NCI-H1092 treated with DMSO at 0.1 percent for 48 hours (cell line): ENCODE measurements at places on chromosomes 7 and 10.
A peak's percentile ranks its signal among the peaks of the same experiment; 100 is the strongest.

DNA sequence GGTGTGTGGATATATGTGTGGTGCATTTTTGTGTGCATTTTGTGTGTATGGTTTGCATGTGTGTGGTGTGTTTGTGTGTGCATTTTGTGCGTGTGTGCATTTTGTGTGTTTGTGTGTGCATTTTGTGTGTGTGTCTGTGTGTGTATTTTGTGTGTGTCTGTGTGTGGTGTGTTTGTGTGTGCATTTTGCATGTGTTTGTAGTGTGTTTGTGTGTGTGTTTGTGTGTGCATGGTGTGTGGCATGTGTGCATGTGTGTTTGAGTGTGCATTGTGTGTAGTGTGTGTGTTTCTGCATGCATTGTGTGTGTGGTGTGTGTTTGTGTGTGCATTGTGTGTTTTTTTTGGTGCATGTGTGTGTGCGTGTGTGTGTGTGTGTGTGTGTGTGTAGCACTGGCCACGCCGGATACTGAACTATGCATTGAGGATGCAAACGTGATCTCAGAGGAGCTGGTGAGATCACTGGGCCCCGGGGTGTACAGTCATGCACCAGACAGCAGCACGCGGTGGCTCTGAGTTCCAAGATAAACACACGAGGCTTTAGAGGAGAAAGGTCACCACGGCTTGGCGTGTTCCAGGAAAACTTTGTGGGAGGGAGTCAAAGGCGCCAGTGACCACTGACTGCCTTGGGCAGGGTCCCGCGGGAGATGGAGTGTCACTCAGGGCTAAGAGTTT, 106.6 kb upstream of the SHH start:
- DNase-seq = no peak

- peak; percentile 70 for DNase-seq
Observed at GRCh38 chr10:86545101-86545500, 23.5 kb upstream of the WAPL start.

GRCh38 chr7:138164804-138165203, 88.5 kb downstream of the AKR1D1 start:
- DNase-seq = no peak

DNA sequence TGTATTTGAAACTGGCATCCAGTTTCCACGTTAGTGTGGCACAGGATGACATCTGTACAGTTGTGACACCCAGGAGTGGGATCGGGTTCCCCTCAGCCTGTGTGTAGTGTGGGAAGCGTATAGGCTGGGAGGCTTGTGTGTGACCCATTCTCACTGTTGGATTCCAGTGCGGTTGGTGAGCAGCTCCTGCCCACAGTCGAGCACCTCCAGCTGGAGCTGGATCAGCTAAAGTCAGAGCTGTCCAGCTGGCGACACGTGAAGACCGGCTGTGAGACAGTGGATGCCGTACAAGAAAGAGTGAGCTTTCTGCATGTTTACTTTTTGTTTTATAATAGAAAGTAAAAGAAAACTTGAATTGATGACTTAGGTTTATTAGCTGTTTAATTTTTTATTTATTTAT, 18.7 kb upstream of the GET4 start:
- DNase-seq = no peak

- DNase-seq = no peak
Observed at GRCh38 chr10:102775201-102775934, 31.6 kb downstream of the WBP1L start.

DNA sequence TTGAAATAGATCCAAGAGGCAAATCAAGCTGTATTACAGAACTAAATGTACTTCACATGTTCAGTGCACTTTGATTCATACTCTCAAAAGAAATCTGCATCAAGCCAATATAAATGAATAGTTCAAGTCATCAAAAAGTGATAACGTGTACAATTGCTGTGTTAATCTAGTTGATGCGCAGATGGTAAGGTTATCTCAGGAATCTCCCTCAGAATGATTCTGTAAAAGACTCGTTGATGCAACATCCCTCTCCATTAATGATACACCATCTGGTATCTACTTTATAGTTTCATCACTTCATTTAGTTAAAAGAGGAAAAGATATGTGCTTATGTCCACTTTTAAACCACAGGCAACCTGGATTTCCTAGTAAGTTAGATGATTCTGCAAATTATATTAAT, 200.6 kb downstream of the CHCHD3 start:
- DNase-seq = no peak

GRCh38 chr7:38903057-38903456, 5.9 kb downstream of the VPS41 start:
- no peak for DNase-seq

DNA sequence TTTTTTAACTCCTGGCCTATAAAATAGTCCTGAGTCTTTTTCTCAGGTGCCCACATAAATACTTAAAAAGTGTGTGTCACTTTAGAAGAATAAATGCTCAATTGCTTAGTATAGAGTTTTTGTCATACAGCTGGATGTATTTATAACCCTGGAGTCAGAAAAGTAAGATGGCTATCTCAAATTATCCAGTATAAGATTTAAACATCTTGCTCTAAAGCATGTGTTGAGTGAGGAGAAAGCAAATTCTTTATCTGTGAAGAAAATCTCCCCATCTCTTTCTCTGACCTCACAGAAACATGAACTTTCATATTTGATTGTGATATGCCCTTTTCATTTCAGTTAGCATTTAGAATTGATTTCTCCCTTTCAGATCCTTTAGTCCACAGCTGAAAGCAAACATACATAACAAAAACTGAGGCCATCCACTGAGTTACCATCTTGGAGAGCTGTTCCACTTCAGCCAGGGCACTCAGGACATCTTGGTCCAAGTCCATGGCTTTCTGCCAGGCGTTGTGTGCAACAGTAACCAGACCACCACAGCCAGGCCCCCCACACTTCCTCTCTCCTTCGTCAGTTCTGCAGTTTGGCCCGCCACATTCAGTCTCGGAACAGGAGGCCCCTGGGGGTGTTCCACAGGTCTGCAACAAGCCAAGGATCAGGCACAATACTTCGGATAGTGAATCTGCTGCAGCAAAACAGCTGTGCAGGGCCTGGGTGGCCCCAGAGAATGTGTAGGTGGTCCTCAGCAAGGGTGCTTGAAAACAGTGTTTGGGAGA, 40.9 kb downstream of the DLD start:
- no peak for DNase-seq

DNA sequence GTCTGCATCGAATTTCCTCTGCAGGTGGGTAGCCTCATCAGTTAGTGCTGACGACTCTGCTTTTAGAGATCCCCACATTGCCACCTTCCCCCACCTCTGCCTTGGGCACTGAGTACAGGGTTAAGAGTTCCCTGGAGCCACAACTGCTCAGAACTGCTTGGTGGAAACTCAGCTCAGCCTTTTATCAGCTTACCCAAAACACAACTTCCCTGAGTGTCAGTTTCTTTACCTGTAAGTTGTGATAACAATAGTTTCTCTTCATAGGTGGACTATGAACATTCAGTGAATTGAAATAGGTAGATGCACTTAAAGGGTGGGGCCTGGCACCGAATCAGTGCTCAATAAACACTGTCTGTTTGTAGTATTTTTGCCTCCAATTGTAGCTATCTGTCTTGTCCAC, 11.3 kb downstream of the ASB13 start:
- no peak for DNase-seq

DNA sequence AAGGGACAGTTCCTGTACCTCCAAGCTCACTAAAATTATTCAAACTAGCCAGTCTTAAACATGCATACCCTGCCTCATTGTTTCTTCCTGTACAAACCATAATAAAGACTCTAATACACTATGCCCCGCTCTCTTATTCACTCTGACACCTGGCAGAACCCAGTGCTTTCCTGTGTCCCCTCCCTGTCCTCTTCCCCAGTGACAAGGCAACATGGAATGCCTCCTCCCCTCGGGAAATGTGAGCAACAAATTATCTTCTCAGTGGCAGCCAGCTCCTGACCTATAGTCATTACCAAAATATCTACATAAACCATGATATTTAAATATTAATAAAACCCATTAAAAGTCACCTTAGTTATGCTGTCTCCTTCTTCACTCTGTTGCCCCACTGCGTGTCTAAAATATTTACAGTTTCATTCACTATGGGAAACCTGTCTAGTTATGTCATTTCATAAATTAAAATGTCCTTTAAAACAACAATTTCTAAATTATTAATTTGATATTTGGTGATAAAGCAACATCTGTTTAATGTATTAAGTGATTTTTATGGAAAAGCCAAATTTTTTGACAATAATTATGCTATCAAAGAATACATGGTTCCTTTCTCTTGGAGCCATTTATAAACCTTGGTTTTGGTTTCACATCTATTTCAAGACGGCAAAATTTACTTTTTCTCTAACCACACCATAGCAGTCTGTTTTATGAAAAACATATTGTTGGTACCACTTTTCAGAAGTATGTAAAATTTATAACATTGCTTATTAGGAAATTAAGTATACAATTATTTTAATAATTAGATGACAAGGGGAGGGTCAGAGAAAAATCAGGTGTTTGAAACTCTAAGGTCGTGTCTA, 1355.2 kb downstream of the XPNPEP1 start:
- DNase-seq = no peak

DNA sequence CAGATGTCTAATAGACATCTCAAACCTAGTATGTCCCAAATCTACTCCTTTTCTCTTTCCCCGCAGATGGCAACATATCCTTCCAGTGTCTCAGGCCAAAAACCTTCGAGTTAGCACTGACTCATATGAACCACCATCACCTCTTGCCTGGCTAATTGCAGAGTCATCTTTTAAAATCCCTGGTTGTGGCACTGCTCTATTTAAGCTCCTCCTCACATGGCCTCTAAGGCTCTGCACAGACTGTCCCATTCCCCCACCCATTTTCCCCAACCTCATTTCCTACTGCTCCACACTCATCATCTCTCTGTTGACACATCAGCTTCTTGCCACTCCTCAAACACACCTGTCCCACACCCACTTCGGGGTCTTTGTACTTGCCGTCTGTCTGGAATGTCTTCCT, 16.8 kb upstream of the HBP1 start:
- no peak for DNase-seq

- DNase-seq = no peak
Observed at GRCh38 chr10:77163670-77164348, 473.8 kb downstream of the KCNMA1 start.

GRCh38 chr10:125812128-125812750, 10.8 kb downstream of the UROS start:
- no peak for DNase-seq

- no peak for DNase-seq
Observed at GRCh38 chr7:105887569-105888189, 11.3 kb upstream of the ATXN7L1 start.

DNA sequence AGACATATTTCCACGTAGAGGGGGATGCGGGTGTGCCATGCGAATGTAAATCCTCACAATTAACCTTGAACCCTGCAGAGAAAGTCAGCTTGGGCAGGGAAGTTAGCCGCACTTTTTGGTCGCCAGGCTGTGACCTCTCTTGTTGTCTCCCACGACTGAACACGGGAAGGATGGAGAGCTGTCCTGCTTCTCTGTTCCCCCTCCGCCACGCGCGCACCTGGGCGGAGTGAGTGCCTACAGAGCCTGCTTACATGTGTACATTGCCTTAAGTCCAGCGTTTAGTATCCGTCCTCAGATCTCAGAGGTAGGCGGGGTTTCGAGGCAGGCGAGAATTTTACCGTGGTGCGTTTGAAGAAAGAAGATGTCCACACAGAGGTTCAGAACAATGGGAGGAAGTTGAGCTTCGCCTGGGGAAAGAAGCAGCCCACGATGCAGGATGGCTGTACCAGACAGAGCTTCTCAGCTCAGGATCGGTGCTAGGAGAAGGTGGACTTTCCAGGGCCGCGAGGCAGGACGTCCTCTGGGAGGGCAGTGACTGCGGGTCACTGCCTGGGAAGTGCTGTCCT, 482 bp upstream of the ERCC6 start:
- DNase-seq = peak; percentile 41

DNA sequence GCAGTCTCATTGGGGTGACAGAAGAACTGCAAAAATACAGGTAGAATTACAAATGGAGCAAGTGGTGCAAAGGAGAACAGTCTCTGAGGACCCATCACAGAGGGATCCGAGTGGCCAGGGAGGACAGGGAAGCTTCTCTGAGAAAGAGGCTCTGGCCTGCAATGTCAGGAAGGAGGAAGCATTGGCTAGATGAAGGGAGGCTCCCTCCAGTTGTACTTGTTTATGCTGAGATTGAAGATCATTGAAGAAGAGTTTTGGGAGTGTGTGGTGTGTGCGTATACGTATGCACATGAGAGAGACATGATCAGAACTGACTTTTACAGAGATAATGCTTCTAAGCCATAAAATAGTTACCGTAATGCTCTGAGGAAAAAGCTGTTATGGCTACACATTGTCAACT, 274.7 kb upstream of the FZD8 start:
- no peak for DNase-seq

DNA sequence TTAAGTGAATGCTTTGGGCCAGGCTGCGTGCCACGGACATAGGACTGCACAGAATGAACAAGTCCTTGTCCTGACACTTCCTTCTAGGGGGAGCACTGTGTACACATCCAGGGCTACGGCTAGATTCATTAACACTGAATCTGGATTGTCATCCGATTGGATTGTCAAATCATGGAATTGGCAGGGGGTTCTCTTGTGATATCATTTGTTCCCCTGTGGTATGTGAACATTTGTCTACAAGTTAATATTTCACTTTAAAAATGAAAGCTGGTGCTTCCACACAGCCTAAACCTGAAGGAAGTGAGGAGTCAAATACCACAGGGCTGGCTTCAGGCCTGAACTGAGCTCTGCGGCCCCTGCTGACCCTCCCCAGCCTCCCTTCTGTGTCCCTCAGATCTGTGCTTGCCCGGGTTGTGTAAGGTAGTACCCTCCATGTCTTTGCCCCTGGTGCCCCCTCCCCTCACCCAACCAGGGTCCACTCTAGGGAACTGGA, 75.6 kb downstream of the SNX10 start:
- DNase-seq = no peak

- no peak for DNase-seq
Observed at GRCh38 chr7:157279741-157280215, 57.0 kb upstream of the DNAJB6 start.

DNA sequence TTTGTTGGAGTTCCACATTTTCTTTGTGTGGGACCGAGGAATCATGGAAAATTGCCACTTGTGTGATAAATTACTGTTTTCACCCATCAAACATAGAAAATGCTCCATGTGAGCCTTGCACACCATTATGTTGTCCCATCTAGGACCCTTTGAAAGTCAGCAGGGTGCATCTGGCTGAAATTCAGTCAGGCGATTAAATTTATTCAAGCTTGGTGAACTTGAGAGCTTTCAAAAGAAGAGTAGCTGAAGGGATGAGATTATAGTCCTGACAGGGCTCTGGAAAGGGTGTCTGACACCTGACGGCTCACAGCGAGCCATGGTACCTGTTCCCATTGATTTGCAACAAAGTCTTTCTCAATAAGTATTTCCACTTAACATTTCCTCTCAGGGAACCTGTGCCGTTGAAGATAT, 399.7 kb upstream of the ETV1 start:
- peak; percentile 100 for DNase-seq

- no peak for DNase-seq
Observed at GRCh38 chr10:60448246-60448645, 58.6 kb upstream of the ANK3 start.
